ENCODE measurements at places on chromosomes 4 and X.
A peak's percentile ranks its signal among the peaks of the same experiment; 100 is the strongest.

GRCh38 chrX:19057856-19058255 is 64.4 kb downstream of the ADGRG2 start:
- DNase-seq, result no peak

- DNase-seq, result no peak
Measured at GRCh38 chr4:147370473-147370872, 110.4 kb upstream of the EDNRA start.

DNA sequence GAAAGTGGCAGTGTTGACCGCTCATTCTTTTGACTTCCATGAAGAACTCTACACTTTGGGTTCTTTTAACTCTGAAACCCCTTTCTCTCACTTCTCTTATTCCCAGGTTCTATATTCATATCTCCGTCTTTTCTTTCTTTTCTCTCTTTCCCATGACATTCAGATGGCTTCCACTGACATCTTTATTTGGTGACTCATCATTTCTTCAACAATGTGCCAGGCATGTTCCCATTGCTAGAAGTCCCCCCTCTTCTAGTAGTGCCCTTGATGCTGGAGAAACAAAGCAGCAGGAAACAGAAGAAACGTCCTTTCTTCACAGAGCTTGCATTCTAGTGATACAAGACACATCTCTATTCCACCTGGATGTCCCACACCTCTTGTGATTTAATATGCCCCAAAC is 33.3 kb downstream of the PKD2 start:
- DNase-seq, result no peak

DNA sequence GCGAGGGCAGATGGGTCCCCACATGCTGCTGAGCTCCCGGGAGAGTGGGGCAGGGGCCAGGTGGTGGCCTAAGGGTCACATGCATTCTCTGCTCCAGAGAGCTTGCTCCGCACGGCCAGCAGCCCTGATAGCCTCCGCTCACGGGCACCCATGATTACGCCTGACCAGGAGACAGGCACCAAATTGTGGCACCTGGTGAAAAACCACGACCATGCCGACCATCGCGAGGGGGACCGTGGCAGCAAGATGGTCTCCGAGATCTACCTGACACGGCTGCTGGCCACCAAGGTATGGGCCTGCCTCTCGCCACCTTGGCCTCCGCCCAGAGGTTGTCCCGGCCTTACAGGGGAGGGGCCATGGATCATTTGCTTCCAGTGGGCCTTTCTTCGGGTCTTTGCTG is 9.2 kb downstream of the LAGE3 start:
- DNase-seq, result no peak

GRCh38 chrX:150573702-150574101 is 5.3 kb downstream of the MTM1 start:
- DNase-seq, result no peak

DNA sequence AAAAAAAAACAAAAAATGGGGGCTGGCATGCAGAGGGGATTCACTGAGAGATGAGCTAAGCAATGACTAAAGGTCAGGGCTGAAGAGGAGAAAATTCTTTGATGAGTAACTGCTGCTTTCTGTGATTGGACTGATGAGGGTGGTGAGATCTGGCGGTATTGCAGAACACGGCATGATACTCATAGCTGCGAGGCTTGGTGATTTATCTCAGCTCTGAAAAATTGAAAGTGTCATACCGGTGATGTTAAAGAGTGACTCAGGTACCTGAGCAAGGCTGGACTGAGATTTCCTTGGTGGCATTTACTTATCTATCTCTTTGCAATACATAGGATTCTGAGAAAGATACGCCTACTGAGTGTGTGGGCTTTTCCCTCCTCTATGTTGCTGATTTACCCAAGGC is 204.1 kb upstream of the DDX53 start:
- no peak for DNase-seq

DNA sequence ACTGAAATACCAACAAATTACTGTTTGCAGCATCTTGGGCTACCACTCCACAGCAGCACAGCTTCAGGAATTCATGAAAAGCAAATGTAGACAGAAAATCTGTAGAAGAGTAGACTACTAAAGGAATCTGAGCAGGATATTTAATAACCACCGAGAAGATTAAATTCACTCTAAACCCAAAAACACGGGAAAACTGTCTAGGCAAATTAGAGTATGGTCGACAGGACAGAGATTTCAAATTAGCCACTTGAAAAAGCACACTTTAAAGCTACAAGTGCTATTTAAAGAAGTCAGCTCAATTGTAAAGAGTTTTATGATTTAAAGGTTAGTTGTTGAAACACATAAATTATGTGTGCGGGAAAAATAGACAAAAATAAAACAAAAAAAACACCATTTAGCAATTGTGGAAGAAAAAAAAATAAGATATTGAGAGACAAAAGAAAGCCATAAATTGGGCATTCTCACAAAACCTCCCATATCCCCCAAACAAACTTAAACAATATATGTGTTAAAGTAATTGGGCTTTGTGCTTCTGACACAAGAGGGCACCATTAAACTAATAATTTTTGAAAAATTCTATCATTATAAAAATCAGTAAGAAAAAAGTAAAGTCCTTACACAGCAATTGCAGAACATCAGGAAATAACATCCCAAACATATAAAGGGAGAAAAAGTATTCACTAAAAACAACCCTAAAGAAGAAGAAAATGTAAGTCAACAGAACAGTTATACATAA is 880.8 kb downstream of the TECRL start:
- no peak for DNase-seq

- DNase-seq, result no peak
Measured at GRCh38 chr4:2091990-2092668, 33.0 kb downstream of the NAT8L start.

DNA sequence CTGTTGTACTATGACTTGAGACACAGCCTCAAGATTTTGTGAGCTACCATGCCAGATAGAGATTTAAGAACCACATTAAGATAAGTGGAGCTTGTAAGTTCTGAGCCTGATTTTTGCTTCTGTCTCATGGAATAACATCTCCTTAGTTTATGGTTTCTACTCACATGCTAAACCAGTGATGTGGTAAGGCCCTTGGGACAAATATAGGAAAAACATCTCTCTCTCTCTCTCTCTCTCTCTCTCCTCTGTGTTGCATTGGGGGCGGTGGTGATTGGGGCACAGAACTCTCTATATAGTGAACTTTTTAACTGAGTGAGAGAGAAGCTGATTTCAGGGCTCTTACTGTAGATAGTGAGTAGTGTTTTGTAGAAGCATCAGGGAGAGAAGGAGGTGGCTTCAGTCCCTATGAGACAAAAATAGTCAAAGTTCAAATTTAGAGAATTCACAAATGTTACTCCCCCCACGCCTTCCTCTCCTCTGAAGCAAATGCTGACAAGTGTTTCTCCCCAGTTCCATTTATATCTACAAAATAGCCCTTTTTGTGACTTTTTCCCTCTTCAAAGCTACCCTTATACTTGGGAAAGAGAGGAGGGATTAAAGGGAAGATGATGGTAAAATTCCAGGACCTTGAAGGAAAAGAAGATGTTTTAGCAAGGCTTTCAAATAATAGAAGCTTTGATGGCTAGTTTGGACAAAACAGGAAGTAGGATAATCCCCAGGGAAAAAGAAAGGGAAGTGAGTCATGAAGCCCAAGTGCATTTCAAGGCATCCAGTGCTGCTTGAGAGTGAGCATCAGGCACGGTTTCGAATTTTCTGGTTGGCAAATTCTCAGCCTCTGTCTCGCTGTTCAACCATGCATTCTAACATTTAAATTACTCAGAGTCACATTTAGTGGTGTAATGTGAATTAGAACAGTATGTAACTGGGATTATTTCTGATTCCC is 134.3 kb upstream of the AP1S2 start:
- no peak for DNase-seq

GRCh38 chr4:16116019-16116418 is 32.2 kb upstream of the PROM1 start:
- DNase-seq, result no peak

- DNase-seq, result peak; percentile 71
Measured at GRCh38 chrX:48508400-48509244, at the start of gene PORCN. Gene PORCN, plus strand, starts transcription at chrX:48508992. Its CDS starts 829 bp downstream, at chrX:48509821.

Measured in activated T-cell treated with anti-CD3 and anti-CD28 coated beads for 1 hour (primary cell).